ENCODE measurements at places on chromosomes 13 and 19.
A peak's percentile ranks its signal among the peaks of the same experiment; 100 is the strongest.

DNA sequence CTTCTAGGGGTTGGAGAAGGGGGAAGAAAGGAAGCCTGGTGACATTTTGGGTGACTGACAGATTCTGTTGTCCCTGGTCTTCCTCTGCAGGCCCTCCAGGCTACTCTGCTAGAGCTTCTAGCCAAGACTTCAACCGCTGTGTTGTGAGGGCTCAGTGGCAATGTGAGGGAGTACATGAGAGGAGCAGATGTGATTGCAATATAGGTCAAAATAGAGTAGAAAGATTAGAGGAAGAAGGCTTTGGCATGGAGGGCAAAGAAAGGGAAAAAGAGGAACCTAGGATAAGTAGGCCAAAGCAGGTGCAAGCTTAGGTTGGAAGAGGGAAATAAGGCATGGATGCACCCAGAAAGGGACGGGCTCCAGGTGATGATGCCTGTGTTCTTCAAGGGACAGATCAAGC is 216.9 kb downstream of the RGCC start:
- DNase-seq: no peak

DNA sequence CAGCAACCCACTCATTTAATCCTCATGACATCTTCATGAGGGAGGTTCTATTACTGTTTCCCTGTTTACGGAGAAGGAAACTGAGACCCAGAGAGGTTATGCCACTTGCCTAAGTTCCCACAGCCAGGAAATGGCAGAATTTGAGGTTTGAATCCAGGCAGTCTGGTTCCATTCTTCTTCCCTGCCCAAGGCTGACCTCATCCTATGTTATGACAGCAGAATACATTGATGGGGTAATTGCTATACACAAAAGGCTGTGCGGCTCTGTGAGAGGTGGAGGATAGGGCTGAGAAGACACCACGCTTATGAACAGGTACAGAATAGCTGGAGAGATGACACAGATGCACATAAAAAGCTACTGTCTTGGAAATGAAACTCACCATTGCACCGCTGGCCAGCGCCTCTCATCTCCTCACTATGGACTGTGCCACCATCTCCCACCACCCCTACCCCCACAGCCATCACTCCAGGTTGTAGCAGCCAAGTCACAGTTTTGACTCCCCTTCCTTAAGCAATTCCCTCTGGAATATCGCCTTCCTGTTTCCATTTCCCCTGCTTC is 11.5 kb downstream of the MAG start:
- DNase-seq: no peak

- DNase-seq: no peak
These were observed 82.4 kb upstream of the SGCG start for GRCh38 chr13:23098161-23098907.

DNA sequence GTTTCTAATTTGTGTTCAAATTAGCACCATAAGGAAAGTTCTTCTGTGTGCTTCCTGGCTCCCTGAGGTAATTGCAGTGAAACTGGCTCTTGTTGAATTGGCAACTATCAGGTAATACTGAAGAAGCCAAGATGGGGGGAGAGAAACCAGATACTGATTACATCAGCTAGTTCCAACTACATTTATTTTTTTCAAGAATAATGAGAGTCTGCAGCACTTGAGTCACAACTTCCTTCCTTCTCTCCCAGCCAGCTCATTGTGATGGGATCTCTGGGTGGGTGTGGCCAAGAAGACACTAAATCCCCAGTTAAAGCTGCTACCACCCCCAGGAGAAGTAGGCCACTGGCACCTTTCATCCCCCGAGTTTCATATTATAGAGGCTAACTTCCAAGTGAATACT is 100.7 kb upstream of the RXFP2 start:
- no peak for DNase-seq

- peak; percentile 31 for DNase-seq
These were observed 933 bp downstream of the ARHGEF7 start for GRCh38 chr13:111115965-111116521.

GRCh38 chr19:46710687-46711086 is 6.2 kb downstream of the PRKD2 start:
- no peak for DNase-seq

DNA sequence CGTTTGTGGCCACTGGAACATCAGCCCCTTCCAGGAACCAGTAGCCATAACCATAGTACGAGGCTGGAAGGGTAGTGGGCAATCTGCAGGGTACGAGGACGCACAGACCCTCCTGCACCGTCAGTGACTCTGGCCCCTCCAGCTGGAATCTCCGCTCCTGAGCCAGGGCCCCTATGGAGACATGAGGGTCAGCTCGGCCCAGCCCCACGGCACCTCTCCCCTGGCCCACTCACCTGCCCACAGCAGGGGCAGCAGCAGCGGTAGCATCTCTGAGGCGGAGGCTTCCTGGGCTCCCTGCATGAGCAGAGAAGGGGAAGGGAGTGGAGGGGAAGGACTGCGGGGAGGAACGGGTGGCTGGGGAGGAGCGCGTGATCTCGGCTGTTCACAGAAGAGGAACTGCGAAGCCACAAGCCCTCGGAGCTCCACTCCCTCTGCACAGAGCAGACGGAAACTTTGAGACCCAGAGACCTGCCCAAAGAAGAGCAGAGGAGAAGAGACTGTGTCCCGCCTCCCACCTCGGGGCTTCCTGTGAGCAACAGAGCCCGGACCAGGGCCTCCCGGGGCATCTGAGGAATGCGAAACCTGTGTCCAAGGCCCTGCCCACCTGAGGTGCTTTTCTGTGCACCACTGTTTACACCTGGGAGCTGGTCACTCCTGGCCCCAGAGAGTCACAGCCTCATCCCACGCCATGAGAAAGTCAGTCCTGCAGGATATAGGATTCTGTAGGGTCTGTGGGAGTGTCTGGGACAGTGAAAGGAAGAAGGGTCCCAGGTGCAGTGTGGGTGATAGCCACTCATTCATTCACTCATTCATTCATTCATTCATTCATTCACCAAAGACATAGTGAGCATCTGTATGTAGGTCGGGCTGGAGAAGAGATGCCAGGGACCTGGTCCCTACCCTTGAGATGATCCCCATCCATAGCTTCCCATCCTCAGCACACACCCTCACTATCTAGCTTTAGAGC is at the start of gene SIGLEC6:
TSS of gene SIGLEC6 (minus strand) at position 322 of the 967 bp plus-strand sequence. CDS start at position 300, 22 bp downstream.
- no peak for DNase-seq

GRCh38 chr19:14155371-14155770 is 19.0 kb upstream of the ASF1B start:
- no peak for DNase-seq

DNA sequence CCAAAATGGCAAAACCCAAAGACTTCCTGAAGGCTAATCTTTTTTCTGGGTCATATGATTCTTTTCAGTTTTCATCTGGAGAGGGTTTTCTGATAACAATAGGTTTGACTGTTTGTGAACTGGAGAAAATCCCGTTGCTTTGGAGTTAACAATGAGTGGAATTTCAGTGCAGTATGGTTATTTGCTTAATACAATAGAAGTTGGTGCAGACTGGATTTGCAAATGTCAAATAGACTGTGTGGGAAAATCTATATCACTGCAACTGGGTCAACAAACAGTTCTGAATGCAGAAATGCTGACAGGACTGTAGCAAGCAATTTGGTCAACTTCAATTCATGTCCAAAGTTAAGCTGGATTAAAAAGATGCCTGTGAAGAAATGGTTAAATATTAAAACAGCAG is 267.5 kb upstream of the ARGLU1 start:
- DNase-seq: no peak

GRCh38 chr19:52992109-52993004 is 21.4 kb upstream of the ERVV-1 start:
- DNase-seq: no peak

- DNase-seq: no peak
These were observed 1124.9 kb downstream of the EFNB2 start for GRCh38 chr13:105410602-105411001.

GRCh38 chr13:42181381-42181953 is 90.5 kb upstream of the AKAP11 start:
- DNase-seq: peak; percentile 69

DNA sequence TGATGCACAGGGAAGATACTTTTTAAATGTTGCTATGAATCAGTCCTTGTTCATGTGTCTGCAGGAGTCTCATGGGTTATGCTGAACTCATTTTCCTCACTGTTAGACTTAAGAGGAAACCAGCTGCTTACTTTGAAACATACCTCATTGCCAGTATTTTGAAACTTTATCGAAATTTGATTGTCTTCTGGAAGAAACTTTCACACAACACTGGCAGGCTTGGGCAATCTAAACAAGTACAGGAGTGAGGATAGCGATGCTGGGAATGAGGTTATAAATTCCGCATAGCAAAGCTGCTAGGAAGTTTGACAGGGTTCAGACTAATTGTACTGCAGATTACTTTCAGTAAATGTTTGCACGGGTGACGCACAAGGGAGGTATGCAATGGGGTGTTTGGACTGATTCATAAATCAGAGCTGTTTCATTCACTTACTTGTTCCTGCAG is 245.7 kb downstream of the DNAJC15 start:
- no peak for DNase-seq

DNA sequence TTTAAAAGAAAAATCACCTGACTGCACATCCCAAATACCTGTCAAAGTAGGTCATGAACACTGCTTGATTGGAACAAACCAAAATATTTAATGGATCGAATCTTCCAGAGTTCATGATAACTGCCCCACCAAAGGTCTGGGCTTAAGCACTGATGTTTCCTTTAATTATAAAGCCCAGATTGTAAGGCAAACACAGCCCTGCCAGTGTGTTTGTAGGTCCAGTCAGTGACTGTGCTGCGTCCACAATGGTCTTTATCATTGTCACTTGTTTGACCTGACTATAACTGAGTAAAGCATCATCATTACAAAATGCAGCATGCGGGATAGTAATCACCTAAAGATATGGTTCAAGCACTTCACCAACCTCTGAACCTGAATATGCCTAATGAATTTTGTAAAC is 63.3 kb downstream of the IRS2 start:
- DNase-seq: no peak

GRCh38 chr13:110500341-110500740 is 61.2 kb downstream of the RAB20 start:
- DNase-seq: no peak

- no peak for DNase-seq
These were observed 24.4 kb downstream of the PLA2G4C start for GRCh38 chr19:48085904-48086864.

GRCh38 chr19:48102870-48103751 is 7.5 kb downstream of the PLA2G4C start:
- peak; percentile 7 for DNase-seq

DNA sequence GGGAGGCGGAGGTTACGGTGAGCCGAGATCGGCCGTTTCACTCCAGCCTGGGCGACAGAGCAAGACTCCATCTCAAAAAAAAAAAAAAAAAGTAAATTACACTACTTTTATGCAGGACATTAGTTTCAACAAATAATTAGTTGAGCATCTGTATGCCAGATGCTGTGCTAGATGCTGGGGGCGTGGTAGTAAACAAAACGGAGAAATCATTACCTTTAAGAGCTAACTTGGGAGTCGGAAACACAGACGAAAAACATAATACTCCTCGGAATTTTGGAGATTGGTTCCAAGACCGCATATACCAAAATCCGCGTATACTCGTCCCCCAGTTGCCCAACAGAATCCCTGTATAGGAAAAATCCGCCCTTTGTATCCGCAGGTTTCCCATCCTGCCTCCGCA is 1.3 kb upstream of the DUS3L start:
- no peak for DNase-seq

DNA sequence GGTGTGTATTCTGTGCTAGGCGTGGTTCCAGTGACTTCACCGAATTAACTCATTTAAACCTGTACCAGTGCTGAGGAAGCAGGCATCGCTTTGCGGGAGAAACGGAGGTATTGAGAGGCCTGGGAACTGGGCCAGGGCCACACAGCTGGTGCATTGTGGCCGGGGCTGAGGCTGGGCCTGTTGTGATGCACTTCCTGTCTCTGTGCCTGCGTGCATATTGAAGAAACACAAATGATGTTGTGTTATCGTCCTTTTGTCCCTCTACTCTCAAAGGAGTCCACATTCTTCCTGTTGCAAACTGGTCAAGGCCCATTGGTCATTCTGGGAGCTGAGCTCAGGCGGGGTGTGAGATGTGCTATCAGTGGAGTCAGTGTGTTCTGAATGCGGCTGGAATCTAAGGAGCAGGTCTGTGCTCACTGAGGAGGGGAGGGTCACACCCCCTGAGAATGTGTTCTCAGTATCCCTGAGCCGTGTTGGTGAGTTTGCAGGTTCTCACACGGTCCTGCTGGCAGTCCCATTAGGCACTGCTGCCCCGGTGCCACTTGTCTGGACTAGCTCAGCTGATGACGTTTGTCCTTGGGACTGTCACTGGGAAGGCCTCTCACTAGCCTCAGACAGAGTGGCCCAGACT is 62.1 kb downstream of the ARHGEF7 start:
- no peak for DNase-seq

GRCh38 chr13:70523622-70524021 is 415.4 kb upstream of the KLHL1 start:
- peak; percentile 44 for DNase-seq

DNA sequence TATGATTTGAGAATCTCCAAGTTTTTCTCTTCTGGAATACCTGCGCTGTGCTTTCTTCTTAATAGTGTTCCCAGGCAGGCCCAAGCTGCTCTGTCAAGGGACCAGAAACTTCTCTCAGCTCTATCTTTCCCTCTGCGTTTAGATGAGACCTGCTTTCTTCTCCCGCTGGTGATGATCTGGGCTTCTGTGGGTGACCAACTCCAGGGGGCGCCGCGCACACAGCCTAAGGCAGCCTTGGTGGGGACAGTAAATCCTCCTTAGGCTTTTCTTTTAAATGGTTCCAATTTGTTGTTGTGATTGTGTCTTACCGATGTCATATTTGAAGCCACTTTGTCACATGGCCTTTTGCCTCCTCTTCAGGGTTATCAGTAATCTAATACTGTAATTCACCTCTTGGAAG is 439.4 kb upstream of the KLF12 start:
- DNase-seq: no peak

DNA sequence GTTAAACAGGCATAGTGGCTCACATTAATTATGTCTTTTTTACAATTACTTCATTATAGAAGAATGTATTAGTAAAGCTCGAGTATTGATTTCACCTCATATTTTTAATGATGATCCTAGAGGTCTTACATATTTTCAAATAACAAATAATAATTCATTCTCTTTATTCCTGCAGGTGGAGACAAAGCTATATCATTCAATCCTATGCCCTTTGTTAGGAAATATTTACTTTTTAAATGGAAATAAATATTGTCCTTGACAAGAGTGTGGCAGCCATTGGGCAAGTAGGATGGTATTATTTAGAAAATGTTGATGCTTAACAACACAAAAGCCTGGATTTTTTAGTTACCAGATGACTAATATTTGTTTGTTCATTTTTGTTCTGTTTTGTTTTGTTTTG is 127.6 kb downstream of the COG6 start:
- DNase-seq: no peak

GRCh38 chr19:54100561-54100960 is at the start of gene OSCAR:
Gene OSCAR, minus strand, starts transcription at chr19:54100803. Its CDS starts 11 bp downstream, at chr19:54100792.
- no peak for DNase-seq

GRCh38 chr19:53511933-53512374 is 26.0 kb upstream of the ZNF331 start:
- DNase-seq: peak; percentile 49

GRCh38 chr13:50573066-50573465 is 270.4 kb downstream of the DLEU7 start:
- no peak for DNase-seq
